ENCODE measurements at places on chromosomes 2 and 18.

DNA sequence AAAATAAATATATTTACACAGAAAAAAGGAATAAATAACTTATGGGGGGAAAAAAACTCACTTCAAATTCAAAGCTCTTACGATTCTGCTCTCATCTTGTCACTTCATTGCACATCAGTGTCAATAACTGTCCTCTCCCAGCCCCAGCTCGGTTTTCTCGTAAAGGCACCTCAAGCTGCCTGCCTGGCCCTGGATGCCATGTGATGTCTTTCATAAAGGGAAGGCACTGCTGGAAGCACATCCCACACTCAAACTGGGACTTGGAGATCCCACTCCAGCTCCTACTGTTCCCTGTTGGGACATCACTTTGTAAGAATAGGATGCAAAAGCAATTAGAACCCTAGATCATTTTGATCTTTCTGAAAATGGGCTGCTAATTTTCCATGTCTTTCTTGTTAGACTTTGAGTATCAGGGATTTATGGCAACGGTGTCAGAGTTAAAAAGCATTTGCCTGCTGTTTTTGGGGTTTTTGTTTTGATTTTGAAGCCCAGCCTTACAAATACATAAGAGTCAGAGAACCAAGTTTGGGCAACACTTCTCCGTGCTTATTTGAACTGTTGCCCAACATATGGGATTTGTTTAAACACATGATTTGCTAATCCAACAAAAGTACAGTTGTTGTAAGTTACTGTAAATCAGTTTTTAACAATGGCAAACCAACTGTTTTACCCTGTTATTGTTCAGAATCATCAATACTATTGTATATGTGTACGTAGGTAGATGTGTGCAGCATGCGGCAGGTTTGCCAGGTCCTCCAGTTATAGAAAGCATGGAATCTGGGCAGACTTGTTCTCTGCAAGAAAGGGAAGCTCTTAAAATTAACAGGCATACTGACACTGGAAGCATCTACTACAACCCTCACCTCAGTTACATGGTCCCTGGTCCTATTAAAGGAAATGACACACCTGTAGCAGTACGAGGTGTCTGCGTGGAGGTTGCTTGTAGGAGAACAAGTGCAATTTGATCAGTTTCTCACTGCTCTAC is 20.6 kb downstream of the SERTAD2 start:
- no peak for DNase-seq

DNA sequence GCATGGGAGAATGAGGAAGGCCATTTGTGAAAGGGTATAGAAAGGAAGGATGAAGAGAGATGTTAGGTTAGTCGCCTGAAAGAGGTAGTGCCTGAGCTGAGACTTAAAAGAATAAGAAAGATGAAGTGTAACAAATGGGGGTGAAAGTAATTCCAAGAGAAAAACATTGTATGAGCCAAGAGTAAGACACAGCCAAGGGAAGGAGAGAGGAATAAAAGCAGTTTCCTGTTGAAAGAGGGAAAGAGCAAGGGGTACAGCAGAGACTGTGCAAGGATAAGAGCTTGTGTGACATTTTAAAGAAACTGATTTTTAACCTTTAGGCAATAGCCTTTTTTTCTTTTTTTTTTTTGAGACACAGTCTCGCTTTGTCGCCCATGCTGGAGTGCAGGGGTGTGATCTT is 4.8 kb upstream of the RBBP8 start:
- no peak for DNase-seq

- DNase-seq = no peak
These were observed 233.1 kb upstream of the MEX3C start for GRCh38 chr18:51430538-51430937.

DNA sequence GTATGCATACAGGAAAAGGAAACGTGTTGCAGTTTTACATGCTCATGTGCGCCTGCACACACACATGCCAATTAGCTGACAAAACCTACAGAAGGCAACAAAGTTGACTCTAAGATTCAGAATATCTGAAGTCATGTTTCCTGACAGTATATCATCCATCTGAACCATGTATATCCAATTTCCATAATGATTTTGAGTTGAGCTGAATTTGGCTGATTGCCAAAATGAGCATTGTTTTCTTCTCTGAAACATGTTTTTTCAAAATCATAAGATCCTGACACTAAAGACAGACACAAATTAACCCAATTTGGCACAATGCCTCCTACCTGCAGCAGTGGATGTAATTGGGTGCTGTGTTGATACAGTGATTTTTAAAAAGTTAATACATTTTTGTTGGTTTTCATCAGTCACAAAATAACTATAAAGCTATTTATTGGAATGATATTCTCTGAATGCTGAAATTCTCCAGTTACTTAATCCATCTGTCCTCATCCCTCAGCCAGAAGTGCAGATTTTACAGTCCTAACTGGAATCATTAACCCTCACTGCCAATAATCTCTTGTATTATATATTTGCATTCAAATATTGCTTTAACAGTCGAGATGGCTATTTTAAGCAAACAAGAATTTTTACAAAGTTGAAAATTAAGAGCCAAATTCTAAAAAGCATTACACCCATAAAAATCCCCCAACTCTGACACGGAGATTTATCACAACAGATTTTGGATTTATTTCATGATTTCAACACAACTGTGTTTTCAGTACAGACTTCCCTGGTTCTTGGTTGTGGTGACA is 161.7 kb upstream of the LMAN1 start:
- DNase-seq = no peak

GRCh38 chr2:215272918-215273317 is 38.9 kb upstream of the ATIC start:
- no peak for DNase-seq

GRCh38 chr2:45885171-45885621 is 233.7 kb downstream of the PRKCE start:
- DNase-seq = no peak

DNA sequence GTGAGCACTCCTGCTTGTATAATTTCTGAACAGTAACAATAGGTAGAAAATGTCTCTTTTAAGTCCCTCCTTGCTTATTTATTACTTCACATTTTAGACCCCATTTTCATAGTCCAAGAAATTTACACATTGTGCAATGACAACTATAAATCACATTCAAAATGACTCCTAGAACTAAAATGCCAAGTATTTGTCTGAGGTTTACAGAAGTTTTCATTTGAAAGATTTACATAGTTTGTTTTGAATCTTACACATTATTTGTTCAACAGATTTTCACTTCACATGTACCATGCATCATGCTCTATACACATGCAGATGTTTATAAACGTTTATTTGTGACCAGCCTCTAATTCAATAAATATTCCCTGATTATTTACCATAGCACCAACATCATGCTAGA is 15.7 kb upstream of the TRIB2 start:
- DNase-seq = no peak

GRCh38 chr18:79642626-79643025 is 37.0 kb upstream of the CTDP1 start:
- DNase-seq = no peak

DNA sequence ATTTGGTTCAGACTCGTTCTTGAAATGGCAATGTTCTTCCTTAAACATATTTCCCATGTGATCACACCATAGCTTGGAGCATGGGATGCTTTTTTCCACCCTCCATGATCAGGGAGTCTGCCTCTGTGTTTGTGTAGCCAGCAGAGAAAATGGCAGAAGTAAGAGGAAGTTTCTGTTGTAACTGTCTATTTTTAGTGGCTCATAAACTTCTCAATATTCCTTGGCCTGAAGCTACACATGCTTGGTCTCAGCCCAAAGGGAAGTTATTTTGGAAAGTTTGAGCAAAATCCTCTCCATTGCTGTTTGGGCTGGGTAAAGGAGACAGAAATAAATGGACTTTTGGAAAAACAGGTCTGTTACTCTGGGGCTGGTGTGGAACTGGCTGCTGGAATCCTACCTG is 33.4 kb upstream of the ITGA6 start:
- no peak for DNase-seq

- no peak for DNase-seq
These were observed 28.9 kb downstream of the MRO start for GRCh38 chr18:50790948-50791347.

DNA sequence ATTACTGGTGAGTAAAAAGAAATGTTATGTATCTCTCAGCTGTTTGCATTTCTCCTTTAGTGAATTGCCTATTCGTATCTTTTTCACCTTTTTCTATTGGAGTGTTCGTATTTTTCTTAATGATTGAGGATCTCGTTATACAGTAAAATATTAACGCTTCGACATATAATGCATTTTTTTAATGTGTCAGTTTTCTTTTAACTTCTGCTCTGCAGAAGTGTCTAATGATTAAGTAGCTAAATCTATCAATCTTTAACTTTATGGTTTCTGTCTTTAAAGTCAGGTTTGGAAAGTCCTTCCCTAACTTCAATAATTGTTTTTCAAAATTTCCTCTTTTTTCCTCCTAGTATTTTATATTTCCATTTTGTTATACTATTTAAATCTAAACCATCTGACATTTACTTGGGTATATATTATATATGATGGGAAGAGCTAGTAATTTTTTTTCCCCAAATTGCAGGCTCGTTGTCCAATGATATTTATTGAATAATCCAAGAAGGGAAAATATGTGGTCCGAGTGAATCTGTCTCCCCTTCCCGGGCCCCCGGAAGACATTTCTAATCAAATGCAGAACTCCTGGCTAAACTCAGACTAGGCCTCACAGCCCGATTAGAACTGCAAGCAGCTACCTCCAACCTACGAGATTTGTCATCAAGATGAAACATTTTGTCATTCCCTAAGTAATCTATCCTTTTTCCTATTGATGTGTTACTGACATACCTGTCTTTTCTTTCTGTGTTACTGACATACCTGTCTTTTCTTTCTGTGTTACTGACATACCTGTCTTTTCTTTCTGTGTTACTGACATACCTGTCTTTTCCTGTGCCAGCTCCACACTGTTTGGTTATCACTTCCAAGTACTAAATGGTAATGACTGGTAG is 17.2 kb downstream of the PCBP1 start:
- DNase-seq = no peak

DNA sequence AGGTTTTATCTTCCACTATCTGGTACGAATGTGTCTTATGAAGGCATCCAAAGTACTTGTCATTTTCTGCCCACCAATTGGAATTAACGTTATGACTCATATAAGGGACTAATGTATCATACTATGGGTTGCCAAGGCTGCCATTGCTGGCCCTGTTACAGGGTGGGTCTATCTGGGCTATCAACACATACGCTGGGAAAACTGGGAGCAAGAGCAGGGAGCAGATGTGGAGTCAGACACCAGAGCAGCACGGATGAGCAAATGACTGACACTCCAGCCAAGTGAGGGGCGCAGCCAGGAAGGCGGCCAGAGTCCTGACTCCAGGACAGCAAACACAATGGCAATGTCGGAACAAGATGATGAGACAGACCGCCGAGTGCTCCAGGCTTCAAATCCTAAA is 145.9 kb downstream of the COPS8 start:
- no peak for DNase-seq

DNA sequence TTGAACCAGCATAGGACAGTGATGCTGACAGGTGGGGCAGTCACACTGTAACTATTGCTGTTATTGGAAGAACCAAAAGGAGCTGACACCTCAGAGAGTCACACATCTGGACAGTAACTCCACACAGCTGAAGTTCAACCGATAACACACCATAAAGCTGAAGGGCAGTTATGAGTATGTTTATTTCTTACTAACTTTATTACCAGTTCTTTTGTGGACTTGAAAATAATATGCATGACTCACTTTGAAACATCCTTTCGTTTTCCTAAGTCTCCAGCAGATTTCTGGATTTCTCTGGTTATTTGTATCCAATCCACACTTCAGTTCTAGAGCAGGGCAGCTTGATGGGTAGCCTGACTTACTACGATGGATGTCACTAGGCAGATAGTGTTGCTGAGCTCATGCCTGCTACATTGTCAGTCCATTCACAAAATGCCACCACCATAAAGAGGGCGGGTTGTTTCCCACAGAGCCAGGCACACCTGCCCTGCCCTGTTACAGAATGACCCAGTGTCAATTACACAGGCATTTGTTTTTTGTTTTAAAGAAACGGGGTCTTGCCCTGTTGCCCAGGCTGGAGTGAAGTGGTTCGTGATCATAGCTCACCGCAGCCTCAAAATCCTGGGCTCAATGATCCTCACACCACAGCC is 8.4 kb upstream of the AGBL5 start:
- no peak for DNase-seq

- DNase-seq = no peak
These were observed 263.8 kb downstream of the PHLPP1 start for GRCh38 chr18:62979176-62979575.

DNA sequence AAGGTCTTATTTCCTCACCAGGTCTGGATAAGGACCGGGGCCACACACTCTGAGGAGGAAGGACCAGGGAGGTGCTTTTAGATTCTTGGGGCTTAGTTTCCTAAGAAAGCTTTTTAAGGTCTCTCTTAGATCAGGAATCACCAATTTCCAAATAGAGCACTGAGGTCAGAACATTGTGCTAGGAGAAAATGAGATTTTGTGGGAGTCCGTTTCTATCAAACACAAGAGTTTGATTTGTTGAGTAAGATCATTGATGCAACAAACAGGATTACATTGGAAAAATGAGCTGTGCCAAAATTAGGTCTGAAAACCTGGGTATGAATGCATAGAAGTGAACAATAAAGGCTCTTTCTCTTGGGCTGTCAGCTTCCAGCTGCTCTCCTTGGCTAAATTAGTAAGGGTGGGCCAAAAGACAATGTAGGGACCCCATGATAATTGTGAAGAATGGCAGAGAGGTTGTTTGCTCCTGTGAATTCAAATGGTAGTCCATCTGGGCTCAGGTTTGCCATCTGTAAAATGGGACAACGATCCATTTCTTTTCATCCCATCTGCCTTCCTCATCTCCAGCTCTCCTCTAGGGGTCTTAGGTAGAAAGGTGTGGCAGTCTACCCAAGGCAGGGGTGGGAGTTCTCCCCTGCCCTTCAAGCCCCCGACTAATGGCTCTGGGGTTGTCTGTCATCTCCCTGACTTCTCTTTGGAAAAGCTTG is 20.0 kb downstream of the IGFBP2 start:
- no peak for DNase-seq

GRCh38 chr18:58511897-58512581 is 116.9 kb downstream of the ALPK2 start:
- DNase-seq = no peak

DNA sequence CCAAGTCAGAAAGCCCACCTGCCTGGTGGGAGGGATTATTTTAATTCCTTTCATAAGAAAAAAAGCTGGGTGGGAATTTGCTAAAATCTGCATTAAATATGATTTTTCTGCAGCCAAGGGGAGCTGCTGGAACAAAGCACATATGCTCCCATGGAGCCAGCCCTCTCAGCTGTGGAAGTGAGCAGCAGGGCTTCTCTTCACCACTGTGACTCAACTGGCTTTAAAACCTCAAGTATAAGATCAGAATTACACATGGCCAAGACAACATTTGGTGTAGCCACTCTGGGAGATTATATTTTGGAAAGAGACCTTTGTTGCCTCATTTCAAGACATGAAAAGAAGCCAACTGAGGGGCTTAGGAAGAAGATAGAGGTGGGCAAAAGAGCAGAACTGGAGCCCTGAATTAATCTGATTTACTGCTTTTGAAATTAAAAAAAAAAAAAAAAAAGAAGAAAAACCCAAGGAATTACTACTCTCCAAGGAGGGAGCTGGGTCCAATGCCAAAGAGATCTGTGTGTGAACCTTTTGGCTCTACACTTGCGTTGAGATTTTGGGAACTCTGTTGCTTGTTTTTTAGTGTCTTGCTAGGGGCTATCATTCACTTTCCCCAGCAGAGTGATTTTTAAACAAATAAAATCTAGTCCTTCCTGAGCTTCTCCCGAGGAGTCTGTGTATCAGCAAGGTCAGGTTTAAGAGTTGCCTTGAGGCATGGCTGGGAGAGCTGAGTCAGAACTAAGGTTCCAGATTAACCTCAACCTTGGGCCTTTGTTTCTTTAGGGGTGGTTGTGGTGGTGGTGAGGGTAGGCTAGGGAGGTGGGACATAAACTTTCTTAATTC is 6.0 kb downstream of the LHCGR start:
- no peak for DNase-seq

GRCh38 chr2:40041422-40042382 is 262.6 kb upstream of the THUMPD2 start:
- DNase-seq = no peak

Data from H54 (cell line).